ENCODE measurements at places on chromosomes 16 and 17.
A peak's percentile ranks its signal among the peaks of the same experiment; 100 is the strongest.

DNA sequence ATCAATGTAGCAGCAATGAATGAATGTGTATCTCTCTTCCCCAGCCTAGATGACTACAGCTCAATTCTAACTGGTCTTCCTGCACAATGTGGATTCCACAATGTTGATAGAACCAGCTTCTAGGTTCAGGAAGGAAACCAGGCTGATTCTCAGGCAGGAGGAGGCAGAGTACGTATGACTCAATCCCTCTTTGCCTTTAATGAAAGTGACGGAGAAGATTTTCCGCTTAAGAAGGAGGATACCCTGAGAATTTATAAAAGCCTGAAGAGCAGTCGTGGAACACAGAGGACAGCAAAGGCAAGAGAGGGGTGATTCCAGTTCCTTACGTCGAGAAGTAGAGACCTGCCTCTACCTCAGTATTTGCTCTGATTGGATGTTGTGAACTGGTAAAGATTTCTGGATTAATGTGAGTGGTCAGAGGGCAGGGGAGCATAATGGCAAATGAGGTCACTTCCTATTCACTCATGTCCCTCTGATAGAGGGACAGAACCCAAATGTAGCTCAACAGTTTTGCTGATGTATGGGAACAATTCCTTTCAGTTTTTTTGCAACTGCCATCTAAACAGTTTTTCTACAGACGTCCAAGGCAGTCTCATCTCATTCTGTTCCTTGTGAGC, 15.0 kb upstream of the SLC16A11 start:
- no peak for DNase-seq

- DNase-seq = no peak
These were observed 19.6 kb upstream of the QRICH2 start for GRCh38 chr17:76327696-76328095.

- no peak for DNase-seq
These were observed 20.4 kb downstream of the TEX2 start for GRCh38 chr17:64242633-64243032.

GRCh38 chr16:55710466-55710865, 54.7 kb downstream of the SLC6A2 start:
- DNase-seq = no peak

GRCh38 chr17:46152423-46152822, 40.8 kb downstream of the KANSL1 start:
- DNase-seq = no peak

DNA sequence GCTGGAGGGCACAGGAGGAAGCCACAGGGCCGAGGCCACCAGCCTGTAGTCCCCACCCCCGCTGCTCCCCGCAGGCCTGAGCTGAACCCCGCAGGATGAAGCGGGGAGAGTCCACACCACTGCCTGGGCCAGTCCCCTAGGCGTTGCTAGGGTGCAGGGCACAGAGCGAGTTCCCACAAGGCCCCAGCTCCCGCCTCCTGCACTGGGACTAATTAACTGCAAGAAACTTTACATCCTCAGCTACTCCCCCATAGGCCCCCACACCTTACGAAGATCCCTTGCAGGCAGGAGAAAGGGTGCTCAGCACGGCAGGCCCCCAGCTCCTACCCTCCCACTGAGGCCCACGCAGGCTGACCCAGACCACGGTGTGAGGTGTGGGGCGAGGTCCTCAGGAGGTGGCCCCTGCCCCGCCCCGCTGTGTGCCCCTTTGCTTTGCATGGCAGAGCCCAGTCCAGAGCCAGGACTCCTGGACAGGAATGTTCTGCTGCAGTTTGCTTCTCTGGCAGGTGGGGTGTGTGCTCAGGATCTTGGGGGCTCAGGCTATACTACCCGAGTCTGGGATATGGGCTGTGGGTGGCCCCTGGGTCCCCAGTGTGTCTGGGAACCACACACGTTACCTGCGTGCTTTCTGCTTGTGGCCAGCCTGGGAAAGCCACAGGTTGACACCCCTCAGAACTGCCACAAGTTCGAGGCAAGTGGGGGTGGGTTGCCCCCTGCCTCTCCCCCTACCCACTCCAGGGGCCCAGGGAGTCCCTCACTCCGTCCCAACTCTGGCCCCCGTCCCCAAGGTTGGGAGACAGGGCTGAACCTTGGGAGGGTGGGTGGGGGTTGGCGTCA, 1.2 kb downstream of the GNG13 start:
- no peak for DNase-seq

DNA sequence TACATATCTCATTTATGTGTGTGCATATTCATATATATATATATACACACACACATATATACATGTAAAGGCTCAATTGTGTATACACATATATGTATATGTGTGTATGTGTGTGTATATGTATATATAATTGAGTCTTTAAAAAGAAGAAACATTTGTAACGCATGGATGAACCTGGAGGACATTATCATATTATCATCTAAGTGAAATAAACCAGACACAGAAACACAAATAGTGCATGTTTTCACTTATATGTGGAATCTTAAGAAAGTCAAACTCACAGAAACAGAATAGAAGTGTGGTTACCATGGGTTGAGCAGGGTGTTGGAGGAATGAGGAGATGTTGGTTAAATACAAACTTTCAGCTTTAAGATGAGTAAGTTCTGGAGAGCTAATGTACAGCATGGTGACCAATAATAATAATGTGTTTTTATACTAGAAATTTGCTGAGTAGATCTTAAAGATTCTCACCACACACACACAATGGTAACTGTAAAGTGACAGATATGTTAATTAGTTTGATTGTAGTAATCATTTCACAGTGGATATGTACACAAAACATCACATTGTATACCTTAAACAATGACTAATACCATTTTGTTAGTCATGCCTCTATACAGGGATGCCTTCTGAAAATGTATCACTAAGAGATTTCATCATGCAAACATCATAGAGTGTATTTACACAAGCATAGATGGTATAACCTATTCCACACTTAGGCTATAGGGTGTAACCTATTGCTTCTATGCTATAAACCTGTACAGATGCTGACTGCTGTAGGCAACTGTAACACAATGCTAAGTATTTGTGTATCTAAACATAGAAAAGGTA, 132.6 kb upstream of the CACNG5 start:
- no peak for DNase-seq

GRCh38 chr16:86886651-86887050, 308.3 kb downstream of the FOXL1 start:
- no peak for DNase-seq

GRCh38 chr16:3235856-3236669, 1.1 kb upstream of the ZNF200 start:
- DNase-seq = no peak

- peak; percentile 94 for DNase-seq
These were observed 32.1 kb downstream of the IST1 start for GRCh38 chr16:71927383-71927782.

- no peak for DNase-seq
These were observed 205.7 kb downstream of the SNX29 start for GRCh38 chr16:12182212-12182611.

GRCh38 chr16:22683730-22684573, 130.0 kb upstream of the HS3ST2 start:
- DNase-seq = no peak

DNA sequence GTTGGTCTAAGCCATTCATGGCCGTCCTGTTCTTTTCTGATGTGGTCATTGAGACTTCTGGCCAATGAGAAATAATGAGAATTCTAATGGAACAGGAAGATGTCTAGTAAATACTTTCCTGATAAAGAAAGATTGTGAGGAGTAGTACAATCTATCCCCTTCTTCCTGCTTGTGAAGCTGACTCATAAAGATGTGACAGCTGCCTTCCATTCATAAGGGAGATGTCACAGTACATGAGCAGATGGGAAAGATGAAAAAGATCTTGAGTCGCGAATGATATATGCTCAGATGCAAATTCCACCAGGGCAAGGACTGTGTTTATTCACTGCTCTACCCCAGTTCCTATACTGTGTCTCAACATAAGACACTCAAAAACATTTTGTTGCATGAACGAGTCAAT, 111.7 kb upstream of the FOXF1 start:
- no peak for DNase-seq

- DNase-seq = no peak
These were observed 93.9 kb downstream of the YPEL2 start for GRCh38 chr17:59425085-59425931.

DNA sequence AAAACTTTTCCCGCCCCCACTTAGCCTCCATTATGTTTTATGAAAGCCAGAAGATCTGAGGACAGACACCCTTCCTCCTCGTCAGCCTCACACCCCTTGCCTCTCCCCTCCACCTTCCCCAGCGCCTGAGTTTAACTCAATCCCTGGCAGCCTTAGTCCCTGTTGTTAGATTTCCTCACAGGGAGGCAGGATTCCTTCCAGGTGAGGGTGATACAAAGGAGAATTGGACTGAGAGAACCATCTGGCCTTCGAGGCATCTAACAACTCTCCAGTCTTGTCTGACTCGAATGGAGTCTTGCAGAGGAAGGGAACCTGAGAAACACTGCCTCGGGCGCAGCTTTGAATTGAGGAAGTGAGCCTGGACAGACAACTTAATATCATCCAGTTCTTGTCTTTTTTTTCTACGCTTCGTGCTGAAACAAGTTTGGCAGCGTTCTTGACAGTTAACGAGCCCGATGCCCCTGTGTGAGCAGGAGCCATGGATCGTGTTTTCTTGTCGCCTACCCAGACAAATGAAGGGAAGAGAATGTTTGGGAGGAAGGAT, 1.3 kb upstream of the ZNF768 start:
- DNase-seq = no peak

GRCh38 chr16:63057341-63057740, 1021.1 kb upstream of the CDH8 start:
- DNase-seq = no peak

- DNase-seq = no peak
These were observed 47.7 kb upstream of the LCMT1 start for GRCh38 chr16:25063865-25064264.

DNA sequence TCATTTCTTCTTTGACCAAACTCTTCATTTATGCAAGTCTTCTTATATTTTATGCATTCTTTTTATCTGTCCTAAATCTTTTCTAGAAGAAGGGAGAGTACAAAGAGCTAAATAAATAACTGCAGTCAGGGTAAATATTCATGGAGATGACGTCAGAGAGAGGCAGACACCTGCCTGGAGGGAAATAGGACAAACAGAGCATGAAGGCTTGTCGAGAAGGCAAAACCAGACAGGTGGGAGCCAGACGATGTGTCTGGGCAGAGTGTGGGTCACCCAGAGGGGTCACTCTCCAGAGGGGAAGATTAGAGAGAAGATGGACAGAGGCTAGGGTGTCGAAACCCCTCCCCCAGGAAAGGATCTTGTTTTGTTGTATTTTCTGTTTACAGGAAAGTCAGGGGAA, 78.3 kb upstream of the RPL38 start:
- DNase-seq = no peak

- DNase-seq = no peak
These were observed 26.6 kb upstream of the KRT17 start for GRCh38 chr17:41650794-41651624.

GRCh38 chr16:70576431-70577255, 53.0 kb downstream of the SF3B3 start:
- DNase-seq = peak; percentile 61

DNA sequence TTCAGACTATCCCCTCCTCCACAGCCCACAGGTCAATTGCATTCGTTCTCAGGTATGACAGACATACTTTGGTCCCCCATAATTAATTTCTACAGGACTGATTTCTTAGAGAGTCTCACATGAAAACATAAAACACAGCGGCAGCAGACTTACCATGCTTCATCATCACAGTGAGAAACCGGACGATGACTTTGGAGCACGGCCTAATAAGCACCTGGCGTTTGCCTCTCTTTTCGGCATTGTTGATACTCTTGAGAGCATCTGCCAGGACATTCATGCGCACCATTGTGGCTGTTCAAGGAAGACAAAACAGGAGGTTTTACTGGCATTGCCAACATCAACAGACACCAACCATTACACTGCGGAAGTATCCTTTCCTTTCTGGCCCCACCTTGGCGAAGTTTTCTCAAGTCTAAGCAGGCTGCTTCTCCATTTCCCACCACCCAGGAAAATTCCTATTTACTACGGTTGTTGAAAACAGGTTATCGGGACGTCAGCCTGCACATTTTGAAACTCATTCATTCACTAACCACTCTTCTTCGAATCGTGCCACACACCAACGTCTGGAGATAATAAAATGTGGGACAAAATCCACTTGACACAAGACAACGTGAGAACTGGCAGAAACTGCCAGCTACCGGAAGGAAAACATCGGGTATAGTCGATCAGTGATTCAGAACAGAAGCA, 1.2 kb downstream of the RPS15A start:
- DNase-seq = no peak

DNA sequence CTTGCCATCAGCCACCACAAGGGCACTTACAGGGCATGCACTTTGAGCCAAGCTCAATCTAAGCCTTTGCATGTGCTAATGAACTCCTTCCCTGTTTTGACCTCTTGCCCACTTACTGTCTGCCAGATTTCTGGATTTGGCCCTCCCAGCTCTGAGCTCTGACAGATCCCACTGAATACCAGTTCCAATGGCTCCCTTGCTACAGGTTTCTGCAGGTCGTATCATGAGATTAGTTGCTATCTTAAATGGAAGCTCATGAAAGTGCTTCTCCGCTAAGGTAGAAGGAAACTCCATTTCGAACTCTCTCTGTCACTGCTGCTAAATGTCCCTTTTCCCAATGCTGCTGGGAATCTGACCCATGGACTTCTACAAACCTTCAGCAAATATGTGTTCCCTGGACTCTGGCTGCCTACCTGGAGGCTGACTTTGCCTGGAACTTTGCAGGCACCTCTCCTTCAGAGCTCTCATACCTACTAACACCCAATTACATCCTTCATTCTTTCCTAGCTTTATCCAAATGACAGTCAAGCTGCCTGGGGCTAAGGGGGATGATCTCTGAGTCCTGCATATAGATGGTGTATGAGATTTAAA, 23.5 kb upstream of the TOB1 start:
- no peak for DNase-seq

DNA sequence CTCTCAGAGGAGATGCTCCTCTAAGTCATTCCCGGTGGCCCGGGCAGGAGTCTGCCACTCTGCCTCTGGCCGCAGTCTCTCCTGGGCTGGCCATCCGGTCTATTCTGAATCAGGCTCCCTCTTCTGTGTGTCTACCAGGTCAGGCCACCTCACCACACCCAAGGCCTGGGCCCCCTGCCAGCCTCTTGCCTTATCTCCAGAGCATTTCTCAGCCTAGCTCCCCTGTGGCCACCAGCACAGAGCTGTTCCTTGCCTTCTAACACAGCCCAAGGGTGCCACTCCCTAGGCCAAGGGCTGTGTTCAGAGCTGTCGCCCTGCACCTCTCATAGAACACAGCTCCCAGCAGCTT, 55.3 kb downstream of the MYO18A start:
- DNase-seq = no peak

GRCh38 chr17:1578029-1578428, 15.4 kb upstream of the PITPNA start:
- no peak for DNase-seq
